Natural killer cell (primary cell): ENCODE measurements at places on chromosomes 7 and 10. TPM values are rescaled to one million over a fixed set of nuclear protein-coding genes. Genes with fewer than 3 reads are reported as not detected.

TRIM73 gene
- total RNA-seq: 21.1 TPM

ZNF853 gene
- total RNA-seq: 12.0 TPM

CCL24 gene
- not detected for total RNA-seq

NKX2-3 gene
- total RNA-seq: not detected

TMEM176A gene
- 2.0 TPM for total RNA-seq

CNNM1 gene
- not detected for total RNA-seq

DGKI gene
- total RNA-seq: 0.53 TPM

- no peak for DNase-seq
These were observed 226.2 kb downstream of the ZMYND11 start for GRCh38 chr10:361203-362081.

- DNase-seq: no peak
These were observed 14.6 kb downstream of the SFRP4 start for GRCh38 chr7:37901890-37902524.

GRCh38 chr7:4634166-4634565 lies 47.9 kb upstream of the FOXK1 start:
- no peak for DNase-seq

DNA sequence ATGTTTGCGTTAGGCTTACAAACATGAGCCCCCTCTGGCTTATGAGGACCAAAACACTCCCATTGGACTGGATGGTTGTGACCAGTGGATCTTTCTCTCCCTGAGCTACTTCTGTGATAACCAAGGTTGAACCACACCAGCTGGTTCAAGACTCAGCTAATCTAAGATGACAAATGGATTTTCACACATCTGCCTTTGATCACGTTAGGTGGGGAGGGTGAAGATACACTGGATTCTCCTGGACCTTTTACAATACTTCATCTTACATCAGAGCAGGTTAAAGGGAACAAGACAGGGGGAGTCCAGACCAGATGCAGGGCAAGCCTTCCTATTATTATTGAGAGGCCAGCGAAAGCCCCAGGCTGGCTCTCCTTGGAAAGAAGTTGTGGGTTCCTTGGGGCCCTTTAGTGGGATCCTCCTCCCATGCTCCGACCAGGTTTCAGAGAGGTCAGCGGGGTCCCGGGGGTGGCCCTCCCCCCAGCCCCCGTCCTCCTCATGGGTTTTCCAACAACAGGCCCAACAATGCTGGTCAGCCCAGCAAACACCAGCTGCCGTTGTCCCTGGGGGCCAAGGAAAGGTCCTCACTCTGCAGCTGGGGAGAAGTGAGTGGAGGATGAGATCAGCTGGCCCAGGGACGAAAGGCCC lies 2.8 kb downstream of the GFRA1 start:
- no peak for DNase-seq

- DNase-seq: no peak
These were observed at the start of gene PTPRZ1 for GRCh38 chr7:121872831-121873288. PTPRZ1 (plus strand) TSS chr7:121873161; CDS start chr7:121873500, 339 bp downstream.

DNA sequence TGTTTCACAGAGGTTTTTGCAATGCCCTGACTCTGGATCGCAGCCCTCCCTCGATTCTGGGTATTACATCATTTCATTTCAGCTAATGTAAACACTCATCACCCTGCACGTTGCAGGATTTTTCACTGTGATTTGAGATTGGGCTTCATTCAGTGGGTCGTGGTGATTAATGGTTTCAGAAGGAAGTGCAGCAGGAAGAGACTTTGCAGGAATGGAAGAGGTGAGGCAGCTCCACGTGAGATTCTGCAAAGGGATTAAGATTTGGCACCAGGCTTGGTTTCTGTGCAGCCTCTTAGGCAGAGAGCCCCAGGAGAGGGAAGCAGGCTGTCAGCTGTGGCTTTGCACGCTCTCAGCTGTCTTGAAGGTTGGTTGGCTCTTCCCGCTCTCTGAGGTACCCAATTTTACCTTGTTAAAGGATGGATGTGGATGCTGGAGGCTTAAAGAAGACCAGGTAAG lies 95.2 kb downstream of the PLCE1 start:
- DNase-seq: no peak

- no peak for DNase-seq
These were observed 25.3 kb downstream of the IL2RA start for GRCh38 chr10:6036861-6037321.

DNA sequence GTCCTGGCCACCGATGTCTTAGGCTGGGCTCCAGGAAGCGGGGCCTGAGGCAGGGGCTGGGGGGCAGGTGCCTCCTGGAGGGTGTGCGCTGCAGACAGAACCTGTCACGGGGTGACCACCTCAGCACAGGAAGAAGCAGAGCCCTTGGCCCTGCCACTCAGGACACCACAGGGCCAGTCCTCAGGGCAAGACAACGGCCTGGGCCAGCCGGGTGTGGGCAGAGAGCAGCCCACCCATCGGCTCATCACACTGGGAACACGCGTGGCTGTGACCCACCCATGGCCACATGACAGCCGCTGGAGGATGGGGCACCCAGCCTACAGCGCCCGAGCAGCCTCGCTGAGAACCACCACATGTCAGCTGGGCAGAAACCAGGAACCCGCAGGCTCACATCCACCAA lies 5.9 kb upstream of the DIP2C start:
- no peak for DNase-seq

GRCh38 chr7:44720301-44720700 lies 28.3 kb upstream of the ZMIZ2 start:
- no peak for DNase-seq

DNA sequence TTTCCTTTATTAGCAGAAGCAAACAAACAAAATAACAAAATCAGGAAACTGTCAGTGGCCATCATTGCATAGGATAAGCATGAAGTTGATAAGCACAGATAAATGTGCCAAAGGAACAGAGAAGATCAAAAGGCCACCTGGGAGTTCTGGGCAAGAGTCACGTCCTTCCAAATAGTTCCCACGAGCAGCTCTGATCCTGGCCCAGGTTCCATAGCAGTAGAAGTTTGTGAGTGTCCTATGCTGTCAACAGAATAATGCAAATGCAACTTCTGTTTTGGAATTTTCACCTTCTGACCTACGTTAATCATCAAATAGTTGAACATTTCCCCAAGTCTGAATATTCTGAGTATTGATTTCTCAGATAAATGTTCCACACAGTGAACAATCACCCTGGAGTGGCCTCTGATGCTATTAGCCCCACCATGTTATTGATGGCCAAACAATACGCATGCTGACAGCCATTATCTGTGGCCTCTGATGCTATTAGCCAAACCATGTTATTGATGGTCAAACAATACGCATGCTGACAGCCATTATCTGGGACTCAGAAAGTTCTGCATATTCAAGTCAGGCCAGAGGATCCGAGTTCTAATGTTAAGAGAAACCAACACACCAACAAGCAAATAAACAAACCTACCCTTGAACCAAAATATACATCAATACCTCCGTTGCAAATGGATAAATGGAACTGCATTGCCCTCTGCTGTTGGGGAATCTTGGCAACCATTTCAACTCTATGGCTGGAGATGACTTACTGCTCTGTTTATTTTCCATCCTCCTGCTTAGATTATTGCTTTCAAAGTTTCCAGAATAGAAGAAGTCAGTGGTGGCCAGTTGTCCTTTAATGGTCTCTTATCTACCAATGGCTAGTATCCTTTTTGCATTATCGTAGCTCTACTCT lies 63.3 kb downstream of the MRC1 start:
- DNase-seq: no peak

GRCh38 chr7:85483177-85483576 lies 296.3 kb upstream of the SEMA3D start:
- DNase-seq: no peak

- DNase-seq: no peak
These were observed 34.6 kb downstream of the RHEB start for GRCh38 chr7:151484971-151485707.

GRCh38 chr10:70481831-70482530 lies 3.4 kb downstream of the PALD1 start:
- no peak for DNase-seq

GRCh38 chr10:71434760-71435394 lies 38.2 kb downstream of the CDH23 start:
- no peak for DNase-seq

GRCh38 chr10:43000021-43000411 lies 76.9 kb upstream of the RET start:
- DNase-seq: no peak

DNA sequence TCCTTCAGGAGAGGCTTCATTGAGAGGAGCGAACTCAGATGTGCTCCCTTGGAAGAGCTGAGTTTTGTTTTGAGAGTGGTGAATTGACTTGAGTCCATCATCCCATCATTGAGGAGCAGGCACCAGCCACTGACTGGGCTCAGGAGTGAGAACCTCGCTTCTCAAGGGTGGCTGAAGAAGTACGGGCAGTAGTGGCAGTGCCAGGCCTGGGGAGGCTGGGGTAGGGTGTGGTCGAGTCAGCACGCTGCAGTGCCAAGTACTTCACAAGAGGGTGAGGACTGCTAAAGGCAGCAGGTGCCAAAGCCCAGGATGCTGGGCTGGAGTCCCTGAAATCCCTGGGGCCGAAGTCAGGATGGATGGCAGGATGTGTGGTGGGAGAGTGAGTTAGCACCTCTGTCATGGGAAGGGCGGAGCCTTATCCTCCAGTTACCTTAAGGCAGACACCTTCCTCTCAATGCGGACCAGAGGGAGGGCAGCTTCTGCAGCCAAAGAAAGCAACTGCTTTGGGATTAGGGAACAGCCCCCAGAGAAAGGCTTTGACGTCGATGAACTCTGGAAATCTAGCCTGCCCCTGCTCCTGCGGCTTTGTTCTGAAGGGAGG lies 210.3 kb downstream of the CAMK1D start:
- DNase-seq: no peak

DNA sequence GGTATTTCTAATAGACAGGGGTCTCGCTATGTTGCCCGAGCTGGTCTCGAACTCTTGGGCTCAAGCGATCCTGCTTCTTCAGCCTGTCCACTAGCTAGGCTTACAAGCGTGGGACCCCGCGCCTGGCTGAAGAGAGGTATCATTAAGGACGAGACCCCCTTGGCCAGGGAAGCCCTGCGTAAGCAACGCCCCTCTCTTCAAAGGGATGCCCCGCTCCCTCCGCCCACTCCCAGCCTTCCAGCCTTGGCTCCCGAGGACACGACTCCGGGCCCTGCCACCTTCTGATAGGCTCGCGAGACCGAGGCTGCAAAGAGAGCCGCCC lies 220 bp upstream of the ZKSCAN5 start:
- DNase-seq: no peak

- no peak for DNase-seq
These were observed 68.0 kb upstream of the NRP1 start for GRCh38 chr10:33402220-33403073.

DNA sequence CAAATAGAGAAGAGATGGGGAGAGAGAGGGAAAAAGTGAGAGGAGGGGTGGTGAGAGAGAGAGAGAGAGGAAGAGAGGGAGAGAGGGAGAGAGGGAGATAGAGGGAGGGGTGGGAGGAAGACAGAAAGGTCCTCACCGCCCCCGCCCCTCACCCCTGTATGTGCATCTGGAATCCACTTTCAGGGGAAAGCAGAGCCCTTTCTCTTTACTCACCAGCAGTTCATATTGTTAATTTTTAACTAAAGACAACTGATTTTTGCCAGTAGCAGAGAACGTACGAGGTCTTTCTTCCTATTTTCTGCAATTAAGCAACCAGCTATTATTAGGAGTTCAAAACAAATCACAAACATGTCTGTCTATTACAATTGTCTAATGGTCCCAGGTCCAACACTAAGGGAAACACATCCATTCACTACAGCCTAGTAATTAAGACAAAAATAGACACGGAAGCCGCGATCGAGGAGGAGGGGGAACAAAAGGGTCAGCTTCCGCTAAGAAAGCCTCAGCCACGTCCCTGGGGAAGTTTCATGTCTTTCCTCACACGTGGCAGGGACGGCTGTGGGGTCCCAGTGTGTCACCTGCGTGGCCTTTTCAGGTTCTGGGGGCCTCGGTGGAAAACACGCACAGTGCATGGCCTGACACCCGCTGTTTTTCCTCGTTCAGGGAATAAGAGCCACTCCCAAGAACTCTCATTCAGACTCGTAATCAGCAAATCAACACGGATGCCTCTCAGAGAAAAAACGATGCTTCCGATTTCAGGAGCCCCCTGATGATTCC lies 572.0 kb downstream of the PTPRN2 start:
- DNase-seq: no peak

- no peak for DNase-seq
These were observed 1047.5 kb downstream of the GATA3 start for GRCh38 chr10:9102026-9102425.
